NCI-H1092 treated with DMSO at 0.1 percent for 48 hours (cell line): ENCODE measurements at places on chromosomes 2 and 18.

GRCh38 chr2:133518700-133519344 lies 49.4 kb downstream of the NCKAP5 start:
- no peak for DNase-seq

GRCh38 chr2:169110916-169111315 lies 41.6 kb downstream of the DHRS9 start:
- DNase-seq = no peak

DNA sequence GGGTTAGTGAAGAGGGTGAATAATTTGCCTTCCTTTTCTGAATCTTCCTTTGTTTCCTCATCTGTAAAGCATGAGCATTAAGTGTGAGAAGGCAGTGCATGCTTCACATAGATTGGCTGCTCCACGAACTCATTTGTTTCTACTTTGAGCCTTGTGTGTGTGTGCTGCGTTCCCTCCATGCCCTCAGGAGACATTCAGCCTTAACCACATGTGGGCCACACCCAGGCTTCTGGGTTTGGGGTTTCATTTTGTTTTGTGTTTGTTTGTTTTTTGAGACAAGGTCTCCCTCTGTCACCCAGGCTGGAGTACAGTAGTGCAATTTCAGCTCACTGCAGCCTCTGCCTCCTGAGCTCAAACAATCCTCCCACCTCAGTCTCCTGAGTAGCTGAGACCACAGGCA lies 843.3 kb downstream of the GALR1 start:
- DNase-seq = no peak

DNA sequence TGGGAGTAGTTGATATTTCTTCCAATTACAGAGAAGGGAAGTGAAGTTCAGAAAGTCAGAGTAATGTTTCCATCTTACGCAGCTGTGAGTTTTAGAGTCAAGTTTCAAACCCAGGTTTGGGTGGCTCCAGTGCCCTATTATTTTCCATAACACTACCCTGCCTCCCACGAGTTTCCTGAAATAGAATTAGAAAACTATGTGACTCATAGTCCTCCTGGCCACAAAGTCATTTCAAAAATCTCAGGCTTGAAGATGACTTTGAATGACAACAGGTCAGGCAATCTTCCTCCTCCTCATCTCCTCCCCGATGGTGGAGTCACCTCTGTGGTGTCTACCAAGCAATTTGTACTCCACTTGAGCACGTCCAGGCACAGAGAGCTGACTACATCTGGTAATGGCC lies 212.3 kb upstream of the TRIB2 start:
- no peak for DNase-seq

- no peak for DNase-seq
These were observed 2.1 kb upstream of the WNT6 start for GRCh38 chr2:218857371-218858137.

DNA sequence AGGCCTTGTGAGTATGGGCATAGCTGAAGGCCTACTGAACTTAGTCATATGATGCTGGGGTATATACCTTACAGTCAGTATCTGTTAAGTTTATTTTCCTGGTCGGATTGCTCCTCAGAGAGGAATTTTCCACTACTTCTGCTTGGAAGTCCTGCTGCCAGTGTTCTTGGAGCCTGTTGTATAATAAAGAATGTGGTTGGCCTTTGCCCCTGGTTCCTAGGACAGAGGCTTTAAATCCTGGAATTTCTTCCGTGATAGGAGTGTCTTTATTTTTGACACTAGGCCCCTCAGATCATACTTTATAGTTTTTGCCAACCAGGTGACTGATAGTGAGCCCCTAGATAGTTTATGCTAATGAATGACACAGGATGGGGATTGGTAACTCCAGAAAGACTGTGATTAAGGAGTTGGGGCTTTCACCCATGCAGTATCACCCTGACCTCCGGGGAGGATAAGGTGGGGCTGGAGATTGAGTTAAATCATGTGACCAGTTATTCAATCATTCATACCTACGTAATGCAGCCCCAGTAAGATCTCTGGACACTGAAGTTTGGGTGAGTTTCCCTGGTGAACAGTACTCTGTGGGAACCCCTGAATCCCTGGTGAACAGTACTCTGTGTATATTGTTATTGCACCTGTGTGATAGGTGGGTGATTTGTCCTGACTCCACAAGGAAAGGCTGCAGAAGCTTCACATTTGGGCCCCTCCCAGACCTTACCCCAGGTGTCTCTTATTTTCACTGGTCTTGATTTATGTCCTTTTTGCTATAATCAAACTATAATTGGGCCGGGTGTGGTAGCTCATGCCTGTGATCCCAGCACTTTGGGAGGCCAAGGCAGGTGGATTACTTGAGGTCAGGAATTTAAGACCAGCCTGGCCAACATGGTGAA lies 56.9 kb downstream of the COMMD1 start:
- DNase-seq = no peak
